HT-29 (cell line): ENCODE measurements at places on chromosomes 5 and 9.

DNA sequence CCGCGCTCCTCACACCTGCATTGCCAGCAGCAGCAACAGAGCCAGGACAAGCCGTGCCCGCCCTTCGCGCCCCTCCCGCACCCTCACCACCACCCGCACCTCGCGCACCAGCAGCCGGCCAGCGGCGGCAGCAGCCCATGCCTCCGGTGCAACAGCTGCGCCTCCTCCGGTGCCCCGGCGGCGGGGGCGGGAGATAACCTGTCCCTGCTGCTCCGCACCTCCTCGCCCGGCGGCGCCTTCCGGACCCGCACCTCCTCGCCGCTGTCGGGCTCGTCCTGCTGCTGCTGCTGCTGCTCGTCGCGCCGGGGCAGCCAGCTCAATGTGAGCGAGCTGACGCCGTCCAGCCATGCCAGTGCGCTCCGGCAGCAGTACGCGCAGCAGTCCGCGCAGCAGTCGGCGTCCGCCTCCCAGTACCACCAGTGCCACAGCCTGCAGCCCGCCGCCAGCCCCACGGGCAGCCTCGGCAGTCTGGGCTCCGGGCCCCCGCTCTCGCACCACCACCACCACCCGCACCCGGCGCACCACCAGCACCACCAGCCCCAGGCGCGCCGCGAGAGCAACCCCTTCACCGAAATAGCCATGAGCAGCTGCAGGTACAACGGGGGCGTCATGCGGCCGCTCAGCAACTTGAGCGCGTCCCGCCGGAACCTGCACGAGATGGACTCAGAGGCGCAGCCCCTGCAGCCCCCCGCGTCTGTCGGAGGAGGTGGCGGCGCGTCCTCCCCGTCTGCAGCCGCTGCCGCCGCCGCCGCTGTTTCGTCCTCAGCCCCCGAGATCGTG lies 517 bp downstream of the KCNN2 start:
- DNase-seq: no peak

DNA sequence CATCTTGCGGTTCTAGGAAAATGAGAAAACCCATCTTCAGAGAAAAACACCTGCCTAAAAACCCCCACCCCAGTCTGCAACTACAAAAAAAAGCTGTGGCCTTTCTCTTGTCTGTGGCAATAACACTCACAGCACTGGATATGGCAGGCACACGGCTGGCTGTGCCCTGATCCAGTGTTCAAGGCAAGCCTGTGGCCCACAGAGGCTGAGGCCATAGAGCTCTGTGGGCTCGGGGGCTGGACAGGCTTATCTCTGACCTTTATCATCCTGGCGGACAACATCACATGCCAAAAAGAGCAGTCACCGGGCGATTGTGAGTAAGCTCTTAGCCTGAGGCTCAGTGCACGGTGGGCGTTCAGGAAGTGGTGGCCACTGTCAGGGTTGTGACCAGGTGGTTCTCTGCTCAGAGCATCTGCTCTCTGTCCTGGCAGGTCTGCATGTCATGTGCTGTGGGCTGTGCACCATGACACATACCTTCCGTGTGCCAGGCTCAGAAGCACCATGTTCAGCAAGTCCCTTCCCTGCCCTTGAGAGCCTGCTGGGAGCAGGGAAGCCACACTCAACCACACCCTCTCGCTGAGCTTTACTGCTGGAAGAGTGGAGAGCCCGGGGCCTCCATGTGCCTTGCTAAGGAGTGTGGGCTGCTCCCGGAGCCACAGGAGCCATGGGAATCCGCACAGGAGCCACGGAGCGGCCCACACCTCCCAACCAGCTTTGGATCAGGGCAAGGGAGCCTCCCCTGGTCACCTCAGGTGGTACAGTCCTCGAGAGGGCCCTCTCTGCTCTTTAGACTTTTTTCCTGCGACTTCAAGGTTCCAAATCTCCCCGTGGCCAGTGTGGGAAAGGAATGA lies 34.6 kb upstream of the WDR38 start:
- no peak for DNase-seq

GRCh38 chr5:78545406-78545805 lies 103.2 kb downstream of the LHFPL2 start:
- no peak for DNase-seq

GRCh38 chr5:146956217-146956616 lies 77.7 kb upstream of the PPP2R2B start:
- DNase-seq: no peak

- DNase-seq: no peak
These were observed 11.6 kb downstream of the ALAD start for GRCh38 chr9:113389451-113389850.

GRCh38 chr5:146457431-146457830 lies 10.3 kb downstream of the TCERG1 start:
- DNase-seq: no peak

- no peak for DNase-seq
These were observed 534 bp downstream of the SRFBP1 start for GRCh38 chr5:121962347-121962670.

DNA sequence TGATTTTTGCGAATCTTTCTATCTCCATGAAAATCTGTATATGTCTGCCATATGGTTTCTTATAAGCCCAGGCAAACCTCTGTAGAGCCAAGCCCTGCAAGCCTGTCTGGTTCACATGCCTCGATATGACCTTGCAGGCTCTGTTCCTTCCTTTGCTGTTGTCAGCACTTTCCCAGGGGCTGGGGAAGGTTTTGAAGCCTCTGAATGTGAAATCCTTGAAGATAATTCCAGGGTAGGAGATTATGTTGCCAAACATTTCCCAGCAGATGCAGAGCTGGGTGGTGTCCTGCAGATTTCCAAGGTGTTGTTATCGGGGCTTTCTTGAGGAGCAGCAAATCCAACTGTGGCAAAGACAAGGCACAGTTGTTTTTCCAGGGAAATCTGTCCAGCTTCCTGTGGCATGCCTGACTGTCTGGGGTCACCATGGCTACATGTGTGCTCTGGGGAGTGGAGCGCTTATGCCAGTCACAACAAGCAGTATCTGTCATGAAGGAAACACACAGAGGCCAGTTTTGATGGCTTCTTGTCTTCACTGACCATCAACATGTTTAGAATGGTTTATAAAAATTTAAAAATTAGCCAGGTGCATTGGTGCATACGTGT lies 60.7 kb upstream of the RPS23 start:
- DNase-seq: no peak

- no peak for DNase-seq
These were observed 205.5 kb downstream of the MEF2C start for GRCh38 chr5:88677376-88677895.

GRCh38 chr5:126490167-126490940 lies 67.1 kb downstream of the GRAMD2B start:
- peak; percentile 9 for DNase-seq

GRCh38 chr5:3512361-3513095 lies 83.1 kb upstream of the IRX1 start:
- DNase-seq: no peak

DNA sequence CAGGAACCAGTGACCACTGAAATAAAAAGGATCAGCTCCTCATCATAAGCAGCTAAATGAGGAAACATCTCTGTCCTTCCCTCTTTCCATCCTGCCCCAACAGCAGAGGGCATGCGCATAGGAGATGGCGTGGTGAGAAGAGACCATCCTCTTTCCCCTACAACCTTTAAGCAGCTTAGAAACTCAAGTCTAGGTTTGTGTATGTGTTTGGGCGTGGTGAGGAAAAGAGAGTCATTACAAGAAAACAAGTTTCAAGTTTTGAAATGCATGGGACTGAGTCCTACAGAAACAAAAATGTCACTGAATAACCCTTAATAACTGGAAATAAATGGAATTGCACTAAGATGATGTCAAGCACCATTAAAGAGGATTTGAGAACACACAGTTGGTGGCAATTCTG lies 96.4 kb upstream of the IL12B start:
- no peak for DNase-seq

- DNase-seq: no peak
These were observed 1170.6 kb upstream of the NUDT12 start for GRCh38 chr5:104733063-104733669.

- DNase-seq: peak; percentile 30
These were observed 44.5 kb downstream of the AMBP start for GRCh38 chr9:114033397-114034103.

DNA sequence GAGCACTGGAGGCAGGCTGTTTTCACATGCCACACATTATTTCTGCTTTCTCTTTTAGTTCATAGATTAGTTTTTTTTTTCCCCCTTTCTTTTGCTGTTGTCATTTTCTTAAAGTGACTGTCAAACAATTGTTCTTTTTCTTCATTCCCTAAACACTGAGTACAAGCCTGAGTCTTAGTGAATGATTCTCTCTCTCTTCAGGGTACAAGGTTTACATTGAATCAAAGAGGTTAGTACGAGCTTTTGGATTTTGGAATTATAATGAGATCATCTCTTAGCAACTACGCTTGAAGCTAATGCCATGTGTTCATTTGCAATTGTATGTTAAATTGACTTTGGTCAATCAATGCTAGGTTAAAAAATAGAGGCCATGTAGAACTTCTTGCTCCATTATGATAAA lies 125.1 kb downstream of the CMYA5 start:
- DNase-seq: no peak

GRCh38 chr5:61030163-61030482 lies 85.1 kb downstream of the NDUFAF2 start:
- DNase-seq: no peak

GRCh38 chr9:121662891-121663580 lies 11.6 kb downstream of the DAB2IP start:
- DNase-seq: no peak

DNA sequence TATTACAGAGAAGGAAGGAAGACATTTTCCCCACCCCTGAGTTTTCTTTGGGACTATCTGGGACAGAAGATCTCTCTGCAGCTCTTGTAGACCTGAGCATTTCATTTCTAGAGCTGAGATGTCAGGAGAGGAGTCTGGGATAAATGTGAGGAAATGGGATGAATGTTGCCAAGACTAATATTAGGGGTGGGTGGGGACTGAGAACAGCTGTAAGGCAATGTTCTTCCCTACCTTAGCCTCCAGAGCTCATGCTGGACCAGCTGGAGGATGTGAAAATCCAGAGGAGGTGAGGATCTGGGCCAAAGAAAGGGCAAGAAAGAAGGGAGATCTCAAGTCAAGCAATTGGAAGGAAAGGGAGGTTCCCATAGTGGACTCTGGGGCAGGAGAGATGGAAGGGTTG lies 23.1 kb upstream of the FOXD1 start:
- DNase-seq: no peak

GRCh38 chr9:90838098-90838497 lies 36.5 kb downstream of the SYK start:
- no peak for DNase-seq

GRCh38 chr5:102421647-102422046 lies 77.2 kb downstream of the SLCO6A1 start:
- DNase-seq: peak; percentile 72

GRCh38 chr9:124449381-124450151 lies 685 bp upstream of the ADGRD2 start:
- no peak for DNase-seq

DNA sequence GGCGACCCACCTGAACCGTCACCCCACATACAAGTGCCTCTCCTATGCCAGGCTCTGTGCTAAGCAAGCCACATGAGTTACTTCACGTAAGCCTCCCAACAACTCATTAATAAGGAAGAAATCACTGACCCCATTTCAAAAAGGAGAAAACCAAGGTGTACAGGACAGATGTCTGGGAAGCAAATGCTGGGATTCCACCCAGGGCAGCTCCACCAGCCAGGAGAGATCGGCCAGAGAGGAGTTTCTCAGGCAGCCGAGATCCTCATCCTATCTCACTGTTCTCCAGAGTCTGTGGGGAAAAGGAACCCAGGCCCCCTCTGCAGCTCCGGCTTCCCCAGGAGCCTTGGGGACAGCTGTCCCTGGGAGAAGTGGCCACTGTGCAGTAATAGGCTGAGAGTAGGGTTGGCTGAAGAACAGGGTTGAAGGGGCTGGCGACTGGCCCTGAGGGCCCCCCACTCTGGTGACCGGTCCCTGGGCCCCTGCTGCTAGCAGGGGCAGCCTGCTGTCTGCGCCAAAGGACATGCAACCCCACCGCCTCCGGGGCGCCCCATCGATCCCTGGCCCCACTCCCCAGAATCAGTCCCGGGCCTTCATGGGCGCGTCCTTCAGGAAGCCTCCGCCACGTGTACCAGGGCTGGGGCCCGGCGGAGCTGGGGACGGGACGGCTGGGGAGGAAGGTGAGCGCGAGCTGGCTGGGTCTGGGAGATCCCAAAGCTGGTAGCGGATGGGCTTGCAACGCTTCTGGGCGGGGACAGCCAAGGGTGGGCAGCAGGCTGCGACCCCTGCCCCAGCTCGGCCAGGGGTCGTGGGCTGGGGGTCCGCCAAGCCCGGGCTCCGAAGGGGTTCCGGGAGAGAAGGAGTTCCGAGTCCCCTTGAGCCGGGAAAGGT lies 44.1 kb upstream of the STXBP1 start:
- DNase-seq: no peak

- no peak for DNase-seq
These were observed at the start of gene DMRT3 for GRCh38 chr9:976258-976942. DMRT3 (plus strand) TSS chr9:976655; CDS start chr9:977002, 347 bp downstream.

DNA sequence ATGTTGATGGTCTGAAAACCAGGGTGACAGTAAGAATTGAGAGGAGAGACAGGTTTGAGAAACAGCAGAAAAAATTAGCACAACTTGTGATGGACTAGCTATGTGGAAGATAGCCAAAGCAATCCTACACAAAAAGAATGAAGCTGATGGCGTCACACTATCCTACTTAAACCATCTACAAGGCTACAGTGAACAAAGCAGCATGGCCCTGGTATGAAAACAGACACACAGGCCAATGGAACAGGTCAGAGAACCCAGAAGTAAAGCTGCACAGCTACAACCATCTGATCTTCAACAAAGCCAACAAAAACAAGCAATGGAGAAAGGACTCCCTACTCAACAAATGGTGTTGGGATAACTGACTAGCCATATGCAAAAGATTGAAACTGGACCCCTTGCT lies 7.5 kb upstream of the UBE2R2 start:
- DNase-seq: no peak

DNA sequence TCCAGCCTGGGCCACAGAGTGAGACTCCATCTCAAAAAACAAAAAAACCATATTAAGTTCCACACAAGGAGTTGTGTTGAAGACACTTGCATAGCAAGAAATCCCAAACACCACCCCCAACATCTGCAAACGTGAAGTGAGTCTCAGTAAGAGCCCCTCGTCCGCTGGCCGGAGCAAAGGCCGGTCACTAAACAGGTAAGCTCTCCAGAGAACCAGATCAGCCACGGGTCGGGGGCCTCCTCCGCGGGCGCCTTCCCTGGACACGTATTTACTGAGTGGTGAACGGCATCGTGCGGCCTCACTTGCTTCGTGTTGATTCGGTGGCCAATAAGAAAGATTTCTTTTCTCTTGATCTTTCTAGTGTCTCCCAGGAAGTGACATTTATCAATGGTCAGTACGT lies 93.6 kb downstream of the MRPL36 start:
- no peak for DNase-seq
